Activated naive CD4-positive, alpha-beta T cell (primary cell): ENCODE measurements at places on chromosomes 12 and 14.

DNA sequence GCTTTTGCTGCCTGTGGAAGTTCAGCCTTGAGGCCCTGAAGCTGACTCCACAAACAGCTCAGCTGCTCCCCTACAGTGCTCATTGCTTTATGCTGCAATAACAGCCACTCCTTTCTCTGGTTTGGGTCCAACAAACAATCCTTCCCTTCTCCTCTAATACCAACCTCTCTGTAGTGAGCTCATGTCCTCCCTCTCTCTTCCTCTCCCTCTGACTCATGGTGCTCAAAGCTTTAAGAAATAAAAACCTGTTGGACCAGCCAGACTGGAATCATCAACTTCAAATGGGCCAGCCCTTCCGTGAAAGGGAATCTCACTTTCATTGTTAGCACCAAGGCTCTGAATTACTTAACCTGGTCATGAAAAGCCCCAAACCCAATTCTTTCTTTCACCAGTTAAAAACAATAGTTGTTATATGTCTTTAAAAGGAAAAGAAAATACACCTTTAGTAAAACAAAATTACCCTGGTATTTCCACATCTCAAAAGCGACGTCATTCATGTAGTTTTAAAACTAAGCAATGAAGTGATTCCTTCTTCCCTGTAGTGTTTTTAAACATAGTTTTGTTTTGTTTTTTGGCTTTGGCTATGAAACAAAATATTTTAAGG lies 126.4 kb downstream of the DUSP6 start:
- no peak for DNase-seq

DNA sequence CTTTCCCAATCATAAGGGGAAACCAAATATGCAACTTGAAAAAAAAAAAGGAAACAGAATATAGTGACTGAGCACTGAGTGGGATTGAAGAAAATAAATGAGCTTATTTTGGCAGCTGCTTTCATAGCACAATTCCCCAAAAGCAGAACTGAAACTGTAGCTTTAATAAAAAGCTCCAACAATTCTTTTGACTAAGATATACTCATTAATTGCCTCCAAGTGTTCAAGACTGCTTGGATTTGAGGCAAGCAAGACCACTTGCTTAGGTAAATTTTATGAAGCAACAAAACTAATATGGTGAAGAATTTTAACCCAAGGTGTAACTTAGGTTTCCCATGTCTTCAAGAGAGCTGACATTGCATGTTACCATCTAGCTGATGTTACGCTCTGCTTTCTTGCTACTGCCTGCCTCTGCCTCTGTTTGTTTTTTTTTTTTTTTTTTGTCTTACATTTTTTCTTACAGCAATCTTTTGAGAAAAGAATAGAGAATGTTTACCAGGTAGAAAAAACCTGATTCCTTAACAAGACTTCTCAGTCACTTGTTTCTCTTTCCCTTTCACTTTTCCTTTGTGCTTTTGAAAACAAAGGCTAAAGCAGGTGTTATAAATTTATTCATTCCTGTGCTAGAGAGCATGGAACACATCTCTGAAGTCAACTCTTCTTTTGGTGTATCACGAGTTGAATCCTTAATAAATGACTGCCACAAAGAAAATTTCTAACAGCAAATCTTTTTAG lies 134.4 kb downstream of the BCAT1 start:
- DNase-seq: no peak

GRCh38 chr14:66444271-66444927 lies 41.8 kb upstream of the CCDC196 start:
- no peak for DNase-seq

GRCh38 chr12:50728417-50728816 lies 35.5 kb upstream of the ATF1 start:
- DNase-seq: no peak

- DNase-seq: no peak
Measured at GRCh38 chr14:62253911-62254310, 491.7 kb downstream of the SNAPC1 start.

- no peak for DNase-seq
Measured at GRCh38 chr14:30849983-30850382, 24.4 kb upstream of the COCH start.

DNA sequence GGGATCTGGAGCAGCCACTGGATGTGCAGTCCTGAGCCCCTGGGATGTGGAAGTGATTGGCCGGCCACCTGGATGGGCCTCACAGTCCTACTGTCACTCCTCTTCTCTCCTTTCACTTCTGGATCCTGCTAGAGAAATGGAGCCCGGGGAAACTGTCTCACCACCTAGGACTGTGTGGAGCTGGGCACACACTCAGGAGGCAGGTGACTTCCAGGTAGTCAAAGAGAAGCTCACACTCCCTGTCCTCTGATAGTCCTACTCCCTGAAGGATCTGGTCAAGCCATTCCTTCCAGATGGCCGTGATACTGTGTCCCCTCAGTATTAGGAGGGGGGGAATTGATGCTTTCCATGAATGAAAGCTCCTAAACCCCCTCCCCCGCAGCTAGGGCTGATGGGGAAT lies 201.1 kb downstream of the ZFP36L1 start:
- DNase-seq: no peak

- no peak for DNase-seq
Measured at GRCh38 chr14:71190770-71191374, 283.6 kb downstream of the PCNX1 start.

DNA sequence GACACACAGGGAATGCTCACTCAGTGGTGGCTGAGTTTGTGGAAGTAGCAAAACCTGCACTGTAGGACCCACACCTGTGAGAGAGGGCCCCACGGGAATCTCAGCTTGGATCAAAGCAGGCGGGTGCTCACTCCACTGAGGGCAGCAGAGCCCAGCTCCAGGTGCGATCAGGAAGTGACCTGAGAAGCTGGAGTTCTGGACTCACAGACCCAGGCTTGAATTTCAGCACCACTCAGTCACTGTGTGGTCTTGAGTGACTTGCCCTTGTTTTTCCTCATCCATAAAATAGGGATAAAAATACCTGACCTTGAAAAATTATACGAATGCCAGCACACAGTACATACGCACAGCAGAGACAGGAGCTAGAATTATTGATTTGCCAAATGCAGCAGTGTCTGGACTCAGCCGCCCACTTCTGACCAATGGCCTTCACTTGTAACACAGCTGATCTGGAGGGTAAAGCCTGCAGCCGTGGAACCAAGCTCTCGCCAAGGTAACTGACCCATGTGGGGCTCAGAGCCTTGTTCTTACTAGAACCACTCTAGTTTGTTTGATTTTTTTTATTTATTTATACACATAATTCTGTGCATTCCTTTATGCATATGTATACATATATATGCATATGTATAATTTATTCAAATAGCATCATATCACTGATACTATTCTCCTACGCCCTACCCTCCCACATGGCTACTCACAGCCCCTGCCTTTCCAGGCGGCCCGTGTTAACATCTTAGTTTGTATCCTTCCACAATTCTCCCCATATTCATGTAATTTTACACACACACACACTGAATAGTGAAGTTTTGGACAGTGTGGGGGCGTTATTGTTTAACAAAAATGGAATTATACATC lies 53.9 kb downstream of the DPF3 start:
- DNase-seq: no peak

- DNase-seq: no peak
Measured at GRCh38 chr12:44127966-44128710, 292.3 kb downstream of the TMEM117 start.

- DNase-seq: no peak
Measured at GRCh38 chr12:13229504-13229903, 33.0 kb downstream of the EMP1 start.

DNA sequence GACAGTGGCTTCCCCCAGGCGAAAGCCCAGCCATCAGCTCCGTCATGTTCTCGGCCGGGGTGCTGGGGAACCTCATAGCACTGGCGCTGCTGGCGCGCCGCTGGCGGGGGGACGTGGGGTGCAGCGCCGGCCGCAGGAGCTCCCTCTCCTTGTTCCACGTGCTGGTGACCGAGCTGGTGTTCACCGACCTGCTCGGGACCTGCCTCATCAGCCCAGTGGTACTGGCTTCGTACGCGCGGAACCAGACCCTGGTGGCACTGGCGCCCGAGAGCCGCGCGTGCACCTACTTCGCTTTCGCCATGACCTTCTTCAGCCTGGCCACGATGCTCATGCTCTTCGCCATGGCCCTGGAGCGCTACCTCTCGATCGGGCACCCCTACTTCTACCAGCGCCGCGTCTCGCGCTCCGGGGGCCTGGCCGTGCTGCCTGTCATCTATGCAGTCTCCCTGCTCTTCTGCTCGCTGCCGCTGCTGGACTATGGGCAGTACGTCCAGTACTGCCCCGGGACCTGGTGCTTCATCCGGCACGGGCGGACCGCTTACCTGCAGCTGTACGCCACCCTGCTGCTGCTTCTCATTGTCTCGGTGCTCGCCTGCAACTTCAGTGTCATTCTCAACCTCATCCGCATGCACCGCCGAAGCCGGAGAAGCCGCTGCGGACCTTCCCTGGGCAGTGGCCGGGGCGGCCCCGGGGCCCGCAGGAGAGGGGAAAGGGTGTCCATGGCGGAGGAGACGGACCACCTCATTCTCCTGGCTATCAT lies 663 bp downstream of the PTGER2 start:
- peak; percentile 13 for DNase-seq

- DNase-seq: no peak
Measured at GRCh38 chr14:67396381-67396970, 15.5 kb downstream of the PLEK2 start.

- DNase-seq: no peak
Measured at GRCh38 chr14:26548406-26548805, 49.4 kb downstream of the NOVA1 start.

GRCh38 chr12:108618079-108618952 lies 15.4 kb downstream of the SELPLG start:
- DNase-seq: peak; percentile 66

DNA sequence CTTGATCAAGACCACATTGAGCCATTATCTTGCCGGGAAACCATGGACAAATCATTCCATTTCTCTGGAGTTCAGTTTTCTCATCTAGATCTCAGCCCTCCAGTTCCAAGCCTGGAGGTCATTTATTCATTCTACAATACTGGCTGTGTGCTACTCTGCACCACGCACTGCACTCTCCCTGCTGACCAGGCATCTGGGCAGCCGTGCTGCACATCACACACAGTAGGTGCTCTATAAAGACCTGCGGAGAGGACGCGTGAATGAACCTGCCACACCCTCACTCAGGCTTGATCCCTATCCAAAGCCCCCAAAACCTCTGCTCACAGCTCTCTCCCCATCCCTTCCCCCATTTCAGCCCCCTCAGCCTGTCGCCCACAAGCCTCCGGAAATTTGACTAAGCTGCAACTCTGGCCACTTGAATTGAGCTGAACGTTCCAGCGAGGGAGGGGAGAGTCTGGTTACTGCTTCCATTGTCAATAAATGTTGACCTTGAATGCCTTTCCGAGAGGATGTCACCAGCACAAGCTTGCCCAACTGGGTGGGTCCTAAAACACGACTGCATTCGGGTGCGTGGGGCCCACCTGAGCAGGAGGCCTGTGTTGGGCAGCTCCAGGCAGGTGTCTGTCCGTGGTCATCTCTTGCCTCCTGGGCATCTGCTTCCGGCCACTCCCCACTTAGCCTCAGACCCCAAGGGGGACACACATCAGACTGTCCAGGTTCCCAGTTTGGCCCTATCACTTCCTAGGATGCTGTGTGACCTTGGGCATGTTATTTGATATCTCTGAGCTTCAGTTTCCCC lies 17.8 kb downstream of the FAIM2 start:
- no peak for DNase-seq

- DNase-seq: no peak
Measured at GRCh38 chr12:98793121-98793520, 148.0 kb downstream of the APAF1 start.

- peak; percentile 25 for DNase-seq
Measured at GRCh38 chr14:21913759-21914158, 240.1 kb upstream of the OR4E1 start.

DNA sequence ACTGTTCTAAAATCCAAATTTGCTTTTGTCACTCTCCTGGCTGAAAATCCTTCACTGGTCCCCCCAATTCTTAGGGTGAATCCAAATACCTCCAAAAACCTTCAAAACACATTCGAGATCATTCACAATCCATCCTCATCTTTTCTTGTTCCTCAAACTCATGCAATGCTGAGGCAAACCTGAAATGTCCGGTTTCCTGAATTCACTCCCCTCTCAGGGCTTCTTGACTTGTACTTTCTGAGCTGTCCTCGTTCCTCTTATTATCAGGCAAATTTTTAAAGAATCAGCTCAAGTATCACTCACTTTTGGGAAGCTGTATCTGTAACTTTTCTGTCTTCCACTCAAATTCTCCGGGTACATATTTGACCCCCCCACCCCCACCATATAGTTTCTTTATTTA lies 84.9 kb upstream of the DUSP6 start:
- no peak for DNase-seq

DNA sequence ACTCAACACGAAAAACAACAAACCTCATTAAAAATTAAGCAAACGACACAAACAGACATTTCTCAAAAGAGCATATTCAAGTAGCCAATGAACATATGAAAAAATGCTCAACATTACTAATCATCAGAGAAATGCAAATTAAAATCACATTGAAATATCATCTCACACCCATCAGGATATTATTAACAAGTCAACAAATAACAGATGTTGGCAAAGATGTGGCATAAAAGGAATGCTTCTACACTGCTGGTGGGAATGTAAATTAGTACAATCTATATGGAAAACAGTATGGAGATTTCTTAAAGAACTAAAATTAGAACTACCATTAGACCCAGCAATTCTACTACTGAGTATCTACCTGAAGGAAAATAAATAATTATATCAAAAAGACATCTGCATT lies 182.2 kb downstream of the KITLG start:
- no peak for DNase-seq

GRCh38 chr12:111529424-111530368 lies 69.4 kb downstream of the ATXN2 start:
- peak; percentile 8 for DNase-seq
